Glutamatergic neuron (in vitro differentiated cells): ENCODE measurements at places on chromosomes 5 and 9.

- H3K4me1 ChIP-seq = peaks cover 2% of the 10 kb centered on the region
- peaks cover 3% of the 10 kb centered on the region for H3K27me3 ChIP-seq
- H3K27ac ChIP-seq = no peak overlapping the region
Measured at GRCh38 chr9:38088006-38088925, 19.2 kb upstream of the SHB start.

DNA sequence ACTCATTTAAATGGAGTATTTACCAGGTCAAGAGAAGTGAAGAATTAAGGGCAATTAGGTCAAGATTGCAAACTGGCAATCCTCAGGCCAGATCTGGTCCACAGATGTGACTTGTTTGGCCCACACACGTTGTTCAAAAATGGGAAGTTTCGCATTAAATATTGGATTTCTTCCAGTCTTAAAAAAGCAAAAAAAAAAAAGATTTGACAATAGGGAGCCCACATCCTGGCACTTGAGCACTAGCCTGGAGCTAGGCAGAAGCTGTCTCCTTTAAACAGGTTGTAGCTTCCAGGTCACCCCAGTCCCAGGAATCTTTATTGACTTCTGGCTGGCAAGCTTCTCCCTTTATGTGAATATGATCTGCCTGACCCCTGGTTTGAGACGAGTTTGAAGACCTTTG lies 520.4 kb downstream of the RAB3C start:
- DNase-seq = no peak
- no peaks in the 10 kb centered on the region for H3K27me3 ChIP-seq
- H3K36me3 ChIP-seq = no peaks in the 10 kb centered on the region
- H3K4me3 ChIP-seq = no peak overlapping the region
- no peaks in the 10 kb centered on the region for H3K4me1 ChIP-seq

DNA sequence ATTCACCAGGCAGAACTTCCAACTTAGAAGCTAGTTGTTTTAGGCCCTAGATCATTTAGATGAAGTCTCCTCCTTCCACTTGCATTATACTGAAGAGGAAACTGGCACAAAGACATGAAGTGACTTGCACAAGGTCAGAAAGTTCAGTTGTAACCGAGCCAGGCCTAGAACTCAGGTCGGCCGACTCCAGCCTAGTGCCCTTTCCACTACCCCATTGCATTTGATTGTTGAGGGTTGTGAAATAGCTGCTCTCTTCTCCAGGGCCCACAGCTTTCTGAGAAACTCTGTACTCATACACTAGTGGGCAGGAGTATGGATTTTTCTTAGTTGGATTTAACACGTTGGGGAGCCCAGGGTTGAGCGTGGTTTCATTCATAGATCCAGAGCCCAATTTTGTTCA lies 5.6 kb downstream of the ZNF462 start:
- peaks cover 64% of the 10 kb centered on the region for H3K4me1 ChIP-seq
- no peak for DNase-seq
- peak overlapping the region; percentile 99 for H3K4me3 ChIP-seq

- H3K27me3 ChIP-seq = peaks cover 3% of the 10 kb centered on the region
- H3K4me3 ChIP-seq = no peak overlapping the region
- no peak for DNase-seq
- no peaks in the 10 kb centered on the region for H3K4me1 ChIP-seq
- no peak overlapping the region for H3K27ac ChIP-seq
- no peaks in the 10 kb centered on the region for H3K36me3 ChIP-seq
Measured at GRCh38 chr5:33807771-33808170, 84.0 kb downstream of the ADAMTS12 start.

DNA sequence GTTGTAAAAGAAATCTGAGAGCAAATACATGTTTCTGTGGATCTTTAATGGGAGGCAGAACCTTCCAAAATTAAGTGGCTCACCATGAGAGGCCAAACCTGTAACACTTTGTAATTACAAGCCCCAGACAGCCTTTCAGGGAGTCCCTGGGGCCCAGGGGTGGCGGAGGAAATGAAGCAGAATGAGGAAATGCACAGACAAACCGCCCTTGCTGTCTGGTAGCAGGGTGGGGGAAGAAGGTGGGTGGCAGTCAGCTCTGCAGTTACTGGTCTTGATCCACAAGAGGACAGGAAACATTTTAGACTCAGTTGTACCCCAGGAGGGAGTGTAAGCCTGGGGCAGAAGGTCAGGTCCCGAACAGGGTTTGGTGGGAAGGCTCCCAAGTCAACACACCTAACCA lies 6.5 kb downstream of the ARL14EPL start:
- H3K4me1 ChIP-seq = peaks cover 8% of the 10 kb centered on the region
- no peaks in the 10 kb centered on the region for H3K27me3 ChIP-seq
- no peak overlapping the region for H3K27ac ChIP-seq
- H3K4me3 ChIP-seq = no peak overlapping the region
- H3K36me3 ChIP-seq = no peaks in the 10 kb centered on the region
- DNase-seq = peak; percentile 29

GRCh38 chr9:119788921-119789320 lies 419.7 kb upstream of the BRINP1 start:
- DNase-seq = no peak
- H3K4me1 ChIP-seq = peaks cover 28% of the 10 kb centered on the region
- no peak overlapping the region for H3K4me3 ChIP-seq
- H3K27me3 ChIP-seq = peaks cover 2% of the 10 kb centered on the region
- H3K27ac ChIP-seq = no peak overlapping the region

DNA sequence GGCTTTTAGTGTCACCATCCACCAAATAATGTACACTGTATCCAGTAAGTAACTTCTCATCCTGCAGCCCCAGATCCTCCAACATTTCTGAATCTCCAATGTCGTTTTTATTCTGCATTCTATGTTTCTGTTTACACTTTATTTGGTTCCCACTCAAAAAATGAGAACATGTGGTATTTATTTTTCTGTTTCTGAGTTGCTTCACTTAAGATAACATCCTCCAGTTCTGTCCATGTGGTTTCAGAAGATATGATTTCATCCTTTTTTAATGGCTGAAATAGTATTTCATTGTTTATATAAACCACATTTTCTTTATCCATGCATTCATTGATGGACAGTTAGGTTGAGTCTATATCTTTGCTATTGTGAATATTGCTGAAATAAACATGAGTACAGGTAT lies 677.3 kb upstream of the FTMT start:
- no peaks in the 10 kb centered on the region for H3K27me3 ChIP-seq
- no peaks in the 10 kb centered on the region for H3K36me3 ChIP-seq
- no peak for DNase-seq
- H3K4me1 ChIP-seq = no peaks in the 10 kb centered on the region
- no peak overlapping the region for H3K4me3 ChIP-seq

DNA sequence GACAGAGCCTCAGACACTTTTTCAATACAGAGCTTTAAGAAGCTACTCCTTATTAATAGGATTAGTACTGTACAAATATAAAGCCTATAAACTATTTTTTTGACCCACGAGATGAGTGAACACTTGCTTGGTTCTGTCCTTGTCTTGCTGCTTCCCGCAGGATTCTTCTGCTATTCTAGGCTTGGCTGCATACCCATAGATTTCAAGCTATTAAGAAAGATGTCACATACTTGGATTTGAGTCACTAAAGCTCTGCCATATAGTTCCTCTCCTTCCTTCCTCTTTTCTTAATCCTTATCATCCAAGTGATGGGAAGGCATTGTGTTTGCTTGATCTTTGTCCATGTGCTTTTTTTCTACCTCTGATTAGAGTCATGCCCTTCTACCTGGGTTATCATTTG lies 361.2 kb upstream of the TRPC7 start:
- H3K27ac ChIP-seq = no peak overlapping the region
- H3K36me3 ChIP-seq = no peaks in the 10 kb centered on the region
- no peak for DNase-seq
- H3K4me1 ChIP-seq = no peaks in the 10 kb centered on the region
- no peaks in the 10 kb centered on the region for H3K27me3 ChIP-seq

GRCh38 chr5:115683081-115683480 lies 57.2 kb upstream of the TMED7 start:
- H3K27ac ChIP-seq = no peak overlapping the region
- H3K4me1 ChIP-seq = no peaks in the 10 kb centered on the region
- H3K4me3 ChIP-seq = no peak overlapping the region
- DNase-seq = no peak
- no peaks in the 10 kb centered on the region for H3K36me3 ChIP-seq

DNA sequence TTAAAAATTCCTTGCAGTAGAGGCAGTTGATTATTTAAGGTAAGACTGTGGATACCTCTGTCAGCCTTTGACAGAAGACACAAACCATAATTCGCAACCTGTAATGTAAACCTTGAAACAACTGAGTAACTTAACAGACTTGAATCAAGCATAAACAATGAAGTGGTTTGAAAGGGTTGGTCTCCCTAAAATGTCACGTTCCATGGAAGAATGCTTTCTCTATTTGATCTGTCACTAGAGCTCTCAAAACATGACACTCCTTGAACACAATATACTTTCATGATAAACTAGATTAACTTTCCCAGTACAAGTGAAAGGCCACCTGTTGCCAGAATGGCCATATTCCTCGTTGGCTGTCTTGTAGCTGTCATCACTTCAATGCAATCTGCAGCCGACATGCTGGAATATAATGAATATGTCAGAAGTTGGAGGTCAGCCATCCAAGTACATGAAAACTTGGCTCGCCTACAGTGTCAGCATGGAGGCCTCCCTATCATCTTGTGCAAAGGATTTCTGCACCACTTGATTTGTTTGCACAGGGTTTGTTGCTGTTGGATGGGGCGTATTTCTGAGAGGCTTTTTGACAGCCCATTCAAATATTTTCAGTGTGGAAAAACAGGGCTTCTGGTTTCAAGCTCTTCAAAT lies 228.0 kb downstream of the TLE4 start:
- no peak overlapping the region for H3K27ac ChIP-seq
- DNase-seq = no peak
- no peaks in the 10 kb centered on the region for H3K4me1 ChIP-seq
- H3K4me3 ChIP-seq = no peak overlapping the region

DNA sequence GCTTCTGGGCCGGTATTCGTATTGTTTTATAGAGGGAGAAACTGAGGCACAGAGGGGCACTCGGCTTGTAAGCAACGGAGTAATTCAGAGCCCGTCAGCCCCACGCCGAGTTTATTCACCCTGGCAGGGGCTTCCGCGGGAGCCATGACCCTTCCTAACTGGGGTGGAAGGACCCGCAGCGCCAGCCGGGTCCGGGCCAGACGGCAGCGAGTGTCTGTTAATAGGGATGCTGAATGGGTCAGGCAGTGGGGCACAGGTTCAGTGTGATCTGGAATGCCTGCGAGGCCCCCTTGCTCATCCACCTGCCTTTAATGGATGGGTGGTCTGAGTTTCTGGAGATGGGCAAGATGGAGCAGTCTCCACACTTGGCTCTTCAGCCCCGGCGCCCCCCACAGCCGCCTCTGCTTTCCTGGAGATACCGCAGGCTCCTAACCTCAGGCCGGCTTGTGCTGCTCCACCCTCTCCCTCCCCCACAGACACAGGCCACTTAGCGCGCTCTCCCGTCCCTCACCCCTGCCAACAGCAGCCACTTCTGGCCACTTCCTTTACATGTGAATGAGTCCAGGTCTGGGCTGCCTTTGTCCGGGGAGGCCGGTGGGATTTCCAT lies 147.1 kb downstream of the ERCC6L2 start:
- H3K4me1 ChIP-seq = peaks cover 17% of the 10 kb centered on the region
- no peaks in the 10 kb centered on the region for H3K36me3 ChIP-seq
- H3K27me3 ChIP-seq = peaks cover 21% of the 10 kb centered on the region

DNA sequence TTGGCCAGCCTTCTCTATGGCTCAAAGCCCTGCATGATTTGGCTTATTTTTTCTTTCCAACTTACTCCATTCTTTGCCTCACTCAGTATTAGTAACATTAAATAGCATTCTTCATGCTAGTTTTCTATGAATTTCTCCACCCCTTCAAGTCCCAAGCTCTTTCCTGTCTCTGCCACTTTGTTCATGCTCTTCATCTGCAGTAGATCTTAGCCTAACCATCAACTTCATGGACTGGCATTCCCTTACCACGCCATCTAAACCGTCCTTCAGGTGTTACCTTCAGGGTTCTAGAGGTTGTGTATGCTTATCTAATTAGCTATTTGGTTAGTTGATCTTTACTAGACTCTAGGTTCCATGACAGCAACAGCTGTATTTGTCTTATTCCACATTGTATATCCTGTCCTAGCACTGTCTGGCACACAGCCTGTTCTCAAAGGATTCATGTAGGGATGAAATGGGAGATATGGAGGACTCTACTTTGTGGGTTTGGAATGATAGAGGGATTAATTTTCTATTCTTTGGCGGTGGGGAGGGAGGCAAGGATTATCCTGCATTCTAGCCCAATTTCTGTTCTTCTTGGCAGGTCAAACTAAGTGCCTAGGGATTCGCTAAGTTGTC lies 26.4 kb downstream of the TMEM167A start:
- no peak overlapping the region for H3K4me3 ChIP-seq
- H3K27me3 ChIP-seq = peaks cover 2% of the 10 kb centered on the region
- peaks cover 14% of the 10 kb centered on the region for H3K4me1 ChIP-seq
- DNase-seq = no peak

- H3K4me3 ChIP-seq = no peak overlapping the region
- H3K27me3 ChIP-seq = no peaks in the 10 kb centered on the region
- H3K4me1 ChIP-seq = no peaks in the 10 kb centered on the region
- DNase-seq = no peak
- H3K27ac ChIP-seq = no peak overlapping the region
Measured at GRCh38 chr5:174585472-174585871, 138.9 kb upstream of the MSX2 start.

DNA sequence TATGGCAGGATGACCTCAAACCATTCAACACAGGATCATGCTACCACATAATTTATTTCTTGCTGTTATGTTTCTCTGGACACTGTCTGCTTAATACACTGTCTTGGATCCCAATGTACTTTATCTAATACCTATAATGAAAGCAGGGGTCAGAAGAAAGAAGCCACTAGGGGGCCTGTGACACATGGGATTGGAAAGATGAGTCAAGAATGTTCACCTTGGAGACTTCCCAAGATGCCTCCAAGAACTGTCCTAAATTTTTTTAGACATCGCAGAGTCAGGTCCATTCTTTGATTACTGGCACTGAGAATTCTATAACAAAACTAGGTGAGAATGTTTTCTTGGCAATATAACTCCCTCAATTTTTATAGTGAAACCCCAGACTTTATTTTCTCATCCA lies 305.8 kb upstream of the SMARCA2 start:
- H3K4me3 ChIP-seq = no peak overlapping the region
- no peak overlapping the region for H3K27ac ChIP-seq
- no peaks in the 10 kb centered on the region for H3K36me3 ChIP-seq
- H3K27me3 ChIP-seq = no peaks in the 10 kb centered on the region

DNA sequence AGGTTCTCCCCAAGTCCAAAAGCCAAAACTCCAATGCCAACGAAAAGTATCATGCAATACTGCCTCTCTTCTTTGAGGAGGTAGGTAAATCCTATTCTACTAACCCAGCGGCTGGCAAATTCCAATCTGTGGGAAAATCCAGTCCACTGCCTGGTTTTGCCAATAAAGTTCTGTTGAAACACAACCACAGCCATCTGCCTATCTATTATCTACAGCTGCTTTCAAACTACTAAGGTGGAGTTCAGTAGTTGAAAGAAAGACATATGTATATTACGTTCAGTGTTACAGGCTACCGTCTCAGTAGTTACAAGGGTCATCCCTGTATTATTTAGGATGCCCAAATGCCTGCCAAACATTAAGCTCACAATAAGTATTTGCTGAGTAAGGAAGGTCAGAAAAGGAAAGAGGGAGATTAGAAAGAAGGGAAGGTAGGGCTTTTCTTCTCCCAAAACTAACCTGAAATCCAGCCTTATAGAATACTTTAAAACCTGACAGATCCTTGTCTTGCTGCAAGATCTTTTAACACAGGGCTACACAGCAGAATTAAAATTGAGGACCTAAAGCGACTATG lies 16.2 kb downstream of the ARL15 start:
- peak overlapping the region; percentile 81 for H3K27ac ChIP-seq
- H3K4me1 ChIP-seq = peaks cover 43% of the 10 kb centered on the region
- peak overlapping the region; percentile 19 for H3K4me3 ChIP-seq
- no peaks in the 10 kb centered on the region for H3K36me3 ChIP-seq
